ENCODE measurements at places on chromosomes 13 and 19.

DNA sequence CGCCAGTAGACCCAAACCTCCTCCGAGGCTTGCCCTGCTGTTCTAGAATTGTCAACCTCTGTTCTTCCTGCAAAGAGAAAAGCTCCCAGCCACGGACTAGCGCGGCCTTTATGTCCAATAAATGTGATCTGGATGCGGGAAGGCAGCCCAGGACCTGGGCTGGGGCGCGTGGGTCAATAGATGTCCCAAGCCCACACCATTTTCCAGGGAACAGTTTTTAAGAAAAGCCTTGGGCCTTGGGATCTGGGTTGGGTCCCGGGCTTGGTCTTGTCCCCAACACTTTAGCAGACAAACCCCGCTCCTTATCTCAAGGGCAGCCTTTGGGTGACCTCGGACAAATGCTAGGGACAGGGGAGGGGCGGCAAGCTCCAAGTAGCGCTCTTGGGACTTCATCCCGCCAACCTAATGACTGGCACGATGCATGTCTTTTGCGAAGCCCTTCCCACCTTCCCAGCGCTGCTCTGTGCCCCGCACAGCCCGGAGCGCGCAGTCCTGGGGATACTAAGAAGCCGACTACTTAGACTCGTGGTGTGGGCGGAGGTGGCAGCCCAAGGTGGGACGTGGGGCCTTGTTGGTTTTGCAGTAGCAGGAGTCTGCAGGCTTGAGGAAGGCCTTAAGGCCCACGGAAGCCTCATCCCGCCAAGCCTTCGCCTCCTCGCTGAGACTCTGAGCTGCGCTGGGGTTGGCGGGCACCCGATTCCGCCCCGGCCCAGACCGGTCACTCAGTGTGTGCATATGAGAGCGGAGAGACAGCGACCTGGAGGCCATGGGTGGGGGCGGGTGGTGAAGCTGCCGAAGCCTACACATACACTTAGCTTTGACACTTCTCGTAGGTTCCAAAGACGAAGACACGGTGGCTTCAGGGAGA lies 10.8 kb downstream of the SOX21 start:
- no peak for DNase-seq

DNA sequence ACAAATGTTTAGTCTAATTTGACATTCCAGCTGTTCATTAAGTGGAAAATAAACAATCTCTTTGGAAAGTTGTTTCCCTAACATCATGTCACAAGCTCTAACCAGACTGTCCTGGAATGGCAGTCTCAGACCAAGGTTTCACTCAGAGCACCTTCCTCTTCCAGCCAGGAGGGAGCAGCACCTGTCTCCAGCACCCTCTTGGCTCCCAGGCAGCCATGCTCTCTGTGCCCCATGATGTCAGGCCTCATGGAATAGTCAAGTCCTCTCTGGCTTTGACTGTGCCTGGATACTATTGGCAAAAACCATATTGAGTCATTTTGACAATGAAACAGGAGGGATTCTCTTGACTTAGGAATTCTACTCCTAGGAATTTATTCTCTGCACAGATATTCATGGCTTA lies 171.4 kb downstream of the OXGR1 start:
- DNase-seq = peak; percentile 36

DNA sequence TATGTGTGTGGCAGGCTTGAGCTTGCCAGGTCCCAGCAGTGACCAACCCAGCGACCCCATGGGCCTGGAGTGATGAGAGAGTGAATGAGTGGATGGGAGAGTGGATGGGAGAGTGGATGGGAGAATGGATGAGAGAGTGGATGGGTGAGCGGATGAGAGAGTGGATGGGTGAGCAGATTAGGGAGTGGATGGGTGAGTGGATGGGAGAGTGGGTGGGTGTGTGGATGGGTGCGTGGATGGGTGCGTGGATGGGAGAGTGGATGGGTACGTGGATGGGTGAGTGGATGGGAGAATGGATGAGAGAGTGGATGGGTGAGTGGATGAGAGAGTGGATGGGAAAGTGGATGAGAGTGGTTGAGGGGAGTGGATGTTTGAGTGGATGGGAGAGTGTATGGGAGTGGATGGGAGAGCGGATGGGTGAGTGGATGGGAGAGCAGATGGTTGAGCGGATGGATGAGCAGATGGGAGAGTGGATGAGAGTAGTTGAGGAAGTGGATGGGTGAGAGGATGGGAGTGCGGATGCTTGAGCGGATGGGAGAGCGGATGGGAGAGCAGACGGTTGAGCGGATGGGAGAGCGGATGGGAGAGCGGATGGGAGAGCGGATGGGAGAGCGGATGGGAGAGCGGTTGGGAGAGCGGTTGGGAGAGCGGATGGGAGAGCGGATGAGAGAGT lies 10.3 kb upstream of the TEKTIP1 start:
- no peak for DNase-seq

- DNase-seq = peak; percentile 70
Observed at GRCh38 chr19:39996218-39996810, 546 bp upstream of the ZNF546 start.

GRCh38 chr19:49856574-49857021 lies 5.6 kb downstream of the PTOV1 start:
- no peak for DNase-seq

GRCh38 chr19:4669723-4670480 lies at the start of gene MYDGF:
MYDGF (minus strand) TSS chr19:4670342; CDS start chr19:4670334, 8 bp downstream.
- DNase-seq = peak; percentile 96

DNA sequence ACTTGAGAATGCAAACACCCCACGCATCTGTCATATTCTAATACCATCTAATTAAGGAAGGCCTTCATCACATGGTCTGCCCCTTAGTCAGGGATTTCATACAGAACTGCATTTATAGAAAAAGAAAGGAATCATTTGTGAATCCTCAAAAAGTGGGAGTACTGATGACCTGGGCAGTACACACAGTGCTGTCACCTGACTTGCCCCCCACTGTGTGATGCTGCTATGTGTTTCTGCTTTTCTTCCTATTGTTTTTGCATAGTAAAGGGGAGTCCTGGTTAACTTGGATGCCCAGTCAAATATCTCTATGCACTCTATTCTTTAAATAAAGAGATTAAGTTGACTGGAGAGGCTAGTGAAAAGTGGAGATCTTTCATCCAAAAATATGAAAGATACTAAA lies 1921.2 kb upstream of the PRR20A start:
- DNase-seq = peak; percentile 29

DNA sequence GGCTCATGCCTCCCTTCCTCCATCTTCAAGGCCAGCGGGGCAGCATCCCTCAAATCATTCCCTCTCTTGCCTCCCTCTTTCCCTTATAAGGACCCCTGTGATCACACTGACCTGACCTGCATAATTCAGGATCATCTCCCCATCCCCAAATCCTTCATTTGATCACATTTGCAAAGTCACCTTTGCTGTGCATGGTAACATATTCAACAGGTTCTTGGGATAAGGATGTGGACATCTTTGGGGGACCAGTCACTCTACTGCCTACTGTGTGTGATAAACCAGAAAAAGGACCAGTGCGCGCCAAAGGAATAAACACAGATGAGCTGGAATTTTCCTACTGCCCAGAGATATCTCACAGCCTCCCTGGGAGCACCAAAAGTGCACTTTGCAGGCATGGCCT lies 7.9 kb downstream of the OPA3 start:
- DNase-seq = no peak

GRCh38 chr19:49349567-49349966 lies 12.6 kb downstream of the TEAD2 start:
- DNase-seq = no peak

- no peak for DNase-seq
Observed at GRCh38 chr19:45352914-45353796, 12.6 kb downstream of the KLC3 start.

DNA sequence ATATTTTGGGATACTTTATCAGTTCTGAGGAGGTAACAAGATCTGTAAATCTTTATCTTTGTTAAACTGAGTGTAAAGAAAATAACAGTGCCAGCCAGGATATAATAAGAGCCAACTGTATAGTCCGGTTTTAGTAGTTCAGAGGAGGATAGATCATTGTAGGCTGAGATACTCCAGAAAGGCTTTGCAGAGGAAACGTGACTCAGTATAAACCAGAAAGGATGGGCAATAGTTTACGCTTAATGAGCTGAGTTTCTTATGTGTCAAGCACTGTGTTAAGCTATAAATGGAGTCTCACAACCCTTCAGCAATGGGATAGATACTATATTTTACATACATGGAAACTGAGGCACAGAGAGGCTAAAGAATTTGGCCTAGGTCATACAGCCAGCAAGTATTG lies 3.8 kb downstream of the RFXAP start:
- no peak for DNase-seq

- DNase-seq = peak; percentile 35
Observed at GRCh38 chr19:4362831-4363545, 19.6 kb downstream of the MPND start.

DNA sequence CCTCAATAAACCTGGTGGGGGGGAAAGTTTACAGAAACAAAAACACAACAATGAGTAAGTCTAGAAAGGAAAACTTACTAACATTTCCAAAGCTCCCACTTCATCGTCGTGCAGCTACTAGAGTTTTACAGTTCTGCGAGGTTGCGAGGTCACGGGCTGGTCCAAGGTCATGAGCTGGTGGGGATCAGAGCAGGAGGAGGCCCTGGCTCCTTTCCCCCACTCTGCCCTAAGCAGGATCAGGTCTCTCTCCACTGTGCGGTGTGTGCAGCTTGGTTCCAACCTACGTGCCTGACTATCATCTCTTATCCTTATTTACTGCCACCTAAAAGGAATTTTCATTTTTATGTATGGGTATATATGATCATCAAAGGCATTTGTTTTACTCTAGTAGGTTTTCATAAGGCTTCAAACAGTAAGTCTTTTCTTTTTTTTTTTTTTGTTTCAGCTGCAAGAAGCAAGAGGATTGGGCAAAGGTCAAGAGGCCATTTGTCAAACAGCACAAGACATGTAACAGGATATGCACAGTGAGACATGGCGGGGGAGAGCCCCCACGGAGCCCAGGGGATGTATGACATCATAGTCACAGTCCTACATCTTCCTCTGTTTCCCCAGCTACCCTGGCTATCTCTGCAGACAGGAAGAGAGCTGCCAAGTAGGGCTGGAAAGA lies 76.6 kb upstream of the POMP start:
- no peak for DNase-seq

DNA sequence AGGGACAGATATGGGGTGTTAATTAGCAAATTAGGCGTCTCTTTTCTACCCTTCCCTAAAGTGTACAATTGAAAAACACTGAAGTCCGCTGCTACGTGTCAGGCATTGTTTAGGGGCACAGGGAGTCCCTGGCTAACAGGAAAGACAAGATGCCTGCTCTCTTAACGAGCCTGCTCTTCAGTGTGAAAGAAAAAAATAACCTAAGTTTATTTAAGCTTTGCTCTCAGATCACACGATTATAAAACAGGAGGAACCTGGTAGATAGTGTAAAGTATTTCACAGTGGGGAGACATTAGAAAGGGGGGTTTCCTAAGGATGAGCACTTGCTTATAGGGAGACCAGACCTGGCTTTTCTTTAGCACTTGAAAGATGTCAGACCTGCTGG lies 38.7 kb downstream of the IGFL2 start:
- no peak for DNase-seq

GRCh38 chr19:58332697-58333096 lies 5.9 kb downstream of the ZSCAN22 start:
- DNase-seq = no peak

DNA sequence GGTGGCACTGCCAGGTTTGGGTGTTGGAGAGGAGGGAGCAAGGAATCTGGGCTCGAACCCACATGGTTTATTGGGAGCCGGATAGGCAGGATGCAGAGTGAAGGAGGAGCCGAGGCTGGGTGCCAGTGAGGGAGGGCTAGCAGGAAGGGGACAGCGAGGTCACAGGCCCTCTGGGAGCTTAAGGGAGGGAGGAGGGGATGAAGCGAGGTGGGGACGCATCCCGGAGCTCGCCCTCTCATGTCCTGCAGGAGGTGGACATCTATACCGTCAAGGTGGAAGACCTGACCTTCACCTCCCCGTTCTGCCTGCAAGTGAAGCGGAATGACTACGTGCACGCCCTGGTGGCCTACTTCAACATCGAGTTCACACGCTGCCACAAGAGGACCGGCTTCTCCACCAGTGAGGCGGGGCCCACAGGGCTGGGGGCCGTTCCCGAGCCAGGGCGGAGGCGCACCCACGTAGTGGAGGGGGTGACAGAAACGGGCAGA lies 3.5 kb upstream of the ADM5 start:
- DNase-seq = no peak

DNA sequence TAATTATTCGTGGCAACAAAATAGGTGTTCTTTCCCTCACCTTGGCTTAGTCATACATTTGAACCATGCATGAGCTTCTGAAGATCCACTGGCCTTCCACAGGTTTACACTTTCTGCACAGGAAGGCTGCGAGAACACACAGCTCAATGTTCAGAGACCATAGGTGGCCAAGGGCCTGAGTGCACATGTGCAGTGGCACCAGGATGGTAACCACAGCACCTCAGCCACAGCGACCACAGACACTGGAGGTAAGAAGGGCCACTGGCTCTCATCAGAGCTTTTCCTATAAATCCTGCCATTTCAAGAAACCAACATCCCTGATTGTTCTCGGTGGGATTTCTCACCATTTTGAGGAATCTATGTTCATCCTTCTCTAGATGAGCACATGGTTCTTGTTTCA lies 1.6 kb downstream of the DCLK1 start:
- peak; percentile 40 for DNase-seq

- DNase-seq = no peak
Observed at GRCh38 chr13:111917086-111917485, 149.9 kb upstream of the SOX1 start.

DNA sequence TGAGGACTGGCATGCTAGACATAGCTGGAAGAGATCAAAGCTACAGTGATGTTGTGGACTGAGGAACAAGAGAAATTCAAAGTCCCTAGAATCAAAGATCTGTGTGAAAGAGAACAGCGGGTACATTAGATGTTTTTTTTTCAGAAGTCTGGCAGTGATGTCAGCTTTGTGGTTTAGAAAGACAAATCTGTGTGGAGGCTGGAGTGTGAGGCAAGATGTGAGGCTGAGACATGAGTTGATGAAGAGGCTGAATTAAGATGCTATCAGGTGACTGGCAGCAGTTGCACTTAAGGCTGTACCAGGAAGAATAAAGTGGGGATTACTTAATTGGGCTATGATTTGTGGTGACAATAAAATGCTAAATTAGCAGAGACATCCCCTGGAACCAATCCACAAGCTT lies 46.5 kb downstream of the DNAJC3 start:
- peak; percentile 8 for DNase-seq

- DNase-seq = peak; percentile 29
Observed at GRCh38 chr13:33561627-33562026, 256.3 kb upstream of the RFC3 start.
